ENCODE measurements at places on chromosomes 4 and X. TPM values are rescaled to one million over a fixed set of nuclear protein-coding genes. Genes with fewer than 3 reads are reported as not detected.

DNA sequence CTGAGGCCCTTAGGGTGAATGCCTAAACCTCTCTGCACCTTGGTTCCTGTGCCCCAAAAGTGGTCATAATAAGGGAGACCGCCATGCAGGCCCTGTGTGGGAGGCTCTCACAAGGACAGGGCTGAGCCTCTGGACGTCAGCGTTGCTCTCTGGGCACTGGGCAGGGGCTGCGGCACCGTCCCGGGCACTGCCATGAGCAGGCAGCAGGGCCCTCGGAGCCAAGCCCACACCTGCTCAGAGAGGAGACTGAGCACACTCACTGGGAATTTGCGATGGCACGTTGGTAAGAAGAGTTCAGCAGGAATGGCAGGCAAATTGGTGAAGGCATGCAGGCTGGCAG lies 123.4 kb downstream of the HMX1 start:
- DNase-seq, result no peak

- DNase-seq, result no peak
These were observed 43.4 kb upstream of the CLNK start for GRCh38 chr4:10728016-10728415.

- DNase-seq, result no peak
These were observed 646 bp upstream of the SLC7A11 start for GRCh38 chr4:138242834-138243156.

Gene CDKN2AIP
- 28.5 TPM for total RNA-seq

Gene PRRG1
- total RNA-seq, result 6.4 TPM

DNA sequence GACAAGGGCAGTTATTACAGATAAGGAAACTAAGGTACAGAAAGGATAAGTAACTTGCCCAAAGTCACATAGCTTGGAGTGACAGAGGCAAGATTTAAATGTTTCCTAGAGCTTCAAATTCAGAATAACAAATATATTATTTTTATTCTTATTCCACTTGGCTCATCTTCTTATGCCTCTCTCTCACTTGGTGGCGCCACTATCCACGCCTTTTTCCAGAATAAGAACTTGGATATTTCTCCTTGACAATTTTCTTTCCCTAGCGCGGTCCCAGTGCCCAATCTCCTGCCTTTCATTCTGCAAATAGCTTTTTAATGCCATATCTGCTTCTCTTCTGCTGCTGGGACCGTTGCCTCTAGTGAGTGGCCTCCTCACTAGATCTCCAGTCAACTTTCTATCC lies 78.5 kb downstream of the MSN start:
- no peak for DNase-seq

DNA sequence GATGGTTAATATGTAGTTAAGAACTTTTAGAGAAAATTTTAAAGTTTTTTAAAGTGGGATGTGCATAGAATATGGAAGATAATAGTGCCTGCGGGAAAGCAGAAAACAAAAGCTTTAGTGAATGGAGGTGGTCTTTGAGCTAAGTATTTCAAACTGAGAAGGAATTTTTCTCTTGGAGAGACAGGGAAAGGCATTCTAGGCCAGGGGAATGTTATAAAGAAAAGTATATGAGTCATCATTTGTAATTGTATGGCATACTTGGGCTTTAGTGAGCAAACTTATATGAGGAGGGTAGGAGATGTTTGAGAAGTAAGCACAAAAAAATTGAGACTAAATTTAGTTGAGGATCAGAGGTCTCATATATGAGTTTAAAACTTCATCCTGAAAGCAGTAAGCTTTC lies 467.0 kb downstream of the PPARGC1A start:
- DNase-seq, result no peak

- DNase-seq, result no peak
These were observed 387.6 kb upstream of the ZFP42 start for GRCh38 chr4:187608001-187608421.

DNA sequence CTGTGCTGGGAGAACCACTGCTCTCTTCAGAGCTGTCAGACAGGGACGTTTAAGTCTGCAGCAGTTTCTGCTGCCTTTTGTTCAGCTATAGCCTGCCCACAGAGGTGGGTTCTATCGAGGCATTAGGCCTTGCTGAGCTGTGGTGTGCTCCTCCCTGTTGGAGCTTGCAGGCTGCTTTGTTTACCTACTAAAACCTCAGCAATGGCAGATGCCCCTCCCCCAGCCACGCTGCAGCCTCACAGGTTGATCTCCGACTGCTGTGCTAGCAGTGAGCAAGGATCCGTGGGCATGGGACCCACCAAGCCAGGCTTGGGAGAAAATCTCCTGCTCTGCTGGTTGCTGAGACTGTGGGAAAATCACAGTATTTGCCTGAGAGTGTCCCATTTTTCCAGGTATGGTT lies 133.8 kb upstream of the UBQLN2 start:
- no peak for DNase-seq

DNA sequence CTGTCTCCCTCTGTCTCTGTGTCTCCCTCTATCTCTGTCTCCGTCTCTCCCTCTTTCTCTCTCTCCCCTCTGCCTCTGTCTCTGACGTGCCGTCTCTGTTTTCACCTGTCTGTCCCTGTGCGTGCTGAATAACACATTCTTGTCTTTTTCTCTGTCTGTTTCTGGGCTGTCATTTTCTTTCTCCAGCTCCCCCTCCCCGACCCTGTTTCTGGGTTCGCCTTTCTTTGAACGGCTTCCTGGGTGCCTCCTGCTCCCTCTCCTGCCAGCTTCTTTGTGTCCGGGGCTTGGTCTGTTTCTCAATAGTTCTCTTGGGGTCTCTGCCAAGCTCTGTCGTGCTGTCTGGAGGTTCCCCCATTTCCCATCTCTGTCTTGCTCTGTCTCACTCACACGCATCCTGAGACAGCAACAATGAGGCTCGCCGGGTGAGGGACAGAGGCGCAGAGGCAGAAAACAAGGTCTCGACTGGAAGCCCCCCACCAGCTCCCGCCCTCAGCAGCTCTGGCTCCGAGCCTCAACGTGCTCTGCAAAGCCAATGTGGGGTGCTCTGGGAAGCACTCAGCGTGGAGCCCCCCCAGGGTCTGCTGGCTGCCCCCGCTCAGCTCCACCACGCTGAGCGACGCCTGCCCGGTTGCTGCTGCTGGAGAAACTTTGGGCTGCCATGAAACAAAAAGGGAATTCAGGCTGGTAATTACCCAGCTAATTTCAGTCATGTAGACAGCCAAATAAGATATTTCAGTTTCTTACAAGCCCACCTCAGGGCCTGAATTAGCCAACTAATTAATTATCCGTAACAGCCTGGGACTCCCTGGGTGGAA lies 3.4 kb downstream of the CPLX1 start:
- DNase-seq, result no peak

All from occipital lobe (tissue), 3 donors.